ENCODE measurements at places on chromosomes 3 and 15.

GRCh38 chr15:55627730-55628368 lies 39.7 kb upstream of the PYGO1 start:
- DNase-seq: no peak

- DNase-seq: no peak
Measured at GRCh38 chr3:55434789-55435188, 52.3 kb downstream of the WNT5A start.

- DNase-seq: peak; percentile 74
Measured at GRCh38 chr3:141498598-141499223, 11.9 kb downstream of the RASA2 start.

DNA sequence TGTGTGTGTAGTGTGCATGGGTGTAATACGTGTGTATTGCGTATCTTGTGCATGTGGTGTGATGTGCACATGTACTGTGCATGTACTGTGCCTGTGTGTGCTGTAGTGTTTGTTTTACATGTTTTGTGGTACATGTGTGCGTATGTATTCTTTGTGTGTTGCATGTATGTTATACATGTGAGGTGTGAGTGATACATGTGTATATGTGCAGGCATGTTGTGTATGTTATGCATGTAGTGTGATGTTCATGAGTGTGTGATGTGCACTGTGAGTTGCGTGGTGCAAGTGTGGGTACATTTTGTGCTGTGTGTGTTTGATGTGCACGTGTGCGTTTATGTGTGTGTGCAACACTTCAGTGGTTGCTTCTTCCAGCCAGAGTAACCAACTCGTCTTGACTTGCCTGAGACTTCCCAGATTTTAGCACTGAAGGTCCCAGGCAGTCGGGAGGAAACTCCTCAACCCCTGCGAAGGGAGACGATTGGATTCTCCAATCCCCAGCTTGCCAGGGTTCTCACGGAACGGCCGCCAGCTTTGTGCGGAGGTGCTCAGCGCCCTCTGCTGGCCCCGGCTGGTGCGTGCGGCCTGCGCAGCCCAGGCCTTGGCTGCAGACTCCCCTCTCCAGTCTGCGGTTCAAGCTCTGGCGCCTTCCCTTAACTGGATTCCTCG lies 3.6 kb downstream of the GALNT15 start:
- peak; percentile 37 for DNase-seq

DNA sequence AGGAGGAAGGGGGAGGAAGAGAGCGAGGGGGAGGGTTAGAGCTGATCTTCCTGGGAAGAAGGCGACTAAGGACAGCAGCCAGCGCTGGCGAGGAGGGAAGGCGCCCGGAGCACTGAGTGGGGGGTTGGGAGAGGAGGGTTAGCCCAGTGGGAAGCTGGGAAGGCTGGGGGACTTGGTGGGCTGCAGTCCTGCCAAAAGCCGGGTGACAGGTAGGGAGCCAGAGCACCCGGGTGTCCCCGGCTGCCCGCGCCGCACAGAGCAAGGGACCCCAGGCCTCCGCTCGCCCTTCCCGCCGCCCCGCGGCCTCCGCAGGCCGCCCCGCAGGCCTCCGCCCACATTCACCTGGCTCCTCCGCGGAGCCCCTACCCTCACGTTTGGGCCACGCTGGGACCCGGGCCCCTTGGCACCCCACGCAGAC lies 448 bp downstream of the SLC12A8 start:
- DNase-seq: no peak

DNA sequence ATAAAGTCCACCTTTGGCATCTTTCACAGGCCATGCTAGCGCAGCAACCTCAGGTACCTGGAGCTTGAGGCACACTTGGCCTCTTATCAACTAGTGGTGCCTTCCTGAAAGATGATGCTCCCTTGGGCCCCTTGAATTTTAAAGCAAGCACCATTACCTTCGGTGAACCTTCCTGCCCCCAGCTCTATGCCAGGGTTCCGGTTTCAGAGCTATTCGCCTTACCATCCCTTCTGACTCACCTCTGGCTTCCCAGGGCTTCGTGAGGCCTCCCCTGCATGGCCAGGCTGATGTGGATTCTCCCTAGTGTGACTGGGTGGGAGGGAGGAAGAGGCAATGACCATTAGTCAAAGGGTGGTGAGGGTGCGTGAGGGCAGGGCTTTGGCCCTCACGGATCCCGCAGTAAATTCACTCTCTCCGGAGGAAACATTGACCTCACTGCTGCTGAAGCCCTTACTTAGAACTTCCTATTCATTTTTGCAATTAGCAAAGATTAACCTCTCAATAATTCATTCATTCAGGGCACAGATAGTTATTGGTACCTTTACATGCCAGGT lies 16.3 kb downstream of the BHLHE40 start:
- DNase-seq: no peak

- no peak for DNase-seq
Measured at GRCh38 chr3:98557324-98558010, 25.7 kb downstream of the GPR15 start.

GRCh38 chr3:37074178-37074577 lies 80.9 kb downstream of the MLH1 start:
- no peak for DNase-seq

- DNase-seq: no peak
Measured at GRCh38 chr3:11136830-11137626, 17.3 kb upstream of the HRH1 start.

DNA sequence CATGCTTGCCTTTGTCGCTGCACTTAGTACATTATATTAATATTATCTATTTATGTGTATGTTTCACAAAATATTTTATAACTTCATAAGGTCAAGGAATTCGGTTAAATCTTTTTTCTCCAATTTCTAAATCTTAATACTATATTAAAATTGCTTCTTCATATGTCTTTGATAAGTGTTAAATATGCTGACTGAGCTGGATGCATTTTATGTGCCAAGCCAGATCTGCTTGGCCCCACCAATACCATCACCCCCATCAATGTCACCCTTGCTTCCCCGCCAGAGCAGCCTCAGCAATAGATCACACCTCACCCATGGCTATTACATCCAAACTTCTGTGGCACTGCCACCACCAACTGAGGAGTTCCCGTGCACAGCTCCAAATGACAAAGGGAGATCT lies 164.1 kb upstream of the STRIT1 start:
- DNase-seq: no peak

DNA sequence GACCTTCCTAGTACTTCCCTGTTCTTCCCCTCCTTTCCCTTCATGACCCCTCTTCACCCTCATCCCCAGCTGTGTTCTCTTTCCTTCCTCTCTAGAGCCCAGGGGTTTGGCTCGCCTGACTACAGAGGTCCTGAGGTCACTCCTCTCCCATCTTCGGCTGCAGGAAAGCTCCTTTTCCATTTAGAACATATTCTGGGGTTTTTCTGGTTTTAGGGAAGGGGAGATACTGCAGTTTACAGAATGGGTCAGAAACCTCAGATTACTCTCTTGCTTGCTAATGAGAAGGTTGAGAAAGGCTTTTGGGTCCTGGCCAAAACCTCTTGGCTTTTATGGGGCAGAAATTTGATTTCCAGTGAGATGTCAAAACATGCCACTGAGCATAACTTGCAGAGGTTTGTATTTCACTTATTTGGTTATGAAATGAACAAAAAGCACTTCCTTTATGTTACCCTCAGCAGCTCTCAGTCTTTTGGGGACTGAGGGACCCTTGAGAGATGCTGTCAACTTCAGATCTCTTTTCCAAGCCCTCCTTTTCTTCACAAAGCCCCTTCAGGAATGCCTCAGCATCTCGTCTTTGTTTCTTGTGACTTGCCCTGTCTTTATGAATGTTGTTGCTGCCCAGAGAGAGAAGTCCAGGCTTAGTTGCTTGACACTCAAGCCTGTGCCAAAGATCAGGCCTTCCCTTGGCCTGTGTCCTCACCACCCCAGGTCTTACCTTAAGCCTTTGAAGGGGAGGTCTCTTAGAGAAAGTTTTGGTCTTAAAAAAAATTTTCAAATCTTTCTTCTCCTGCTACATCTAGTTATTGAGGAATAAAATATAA lies 121.7 kb upstream of the TPM1 start:
- DNase-seq: no peak

DNA sequence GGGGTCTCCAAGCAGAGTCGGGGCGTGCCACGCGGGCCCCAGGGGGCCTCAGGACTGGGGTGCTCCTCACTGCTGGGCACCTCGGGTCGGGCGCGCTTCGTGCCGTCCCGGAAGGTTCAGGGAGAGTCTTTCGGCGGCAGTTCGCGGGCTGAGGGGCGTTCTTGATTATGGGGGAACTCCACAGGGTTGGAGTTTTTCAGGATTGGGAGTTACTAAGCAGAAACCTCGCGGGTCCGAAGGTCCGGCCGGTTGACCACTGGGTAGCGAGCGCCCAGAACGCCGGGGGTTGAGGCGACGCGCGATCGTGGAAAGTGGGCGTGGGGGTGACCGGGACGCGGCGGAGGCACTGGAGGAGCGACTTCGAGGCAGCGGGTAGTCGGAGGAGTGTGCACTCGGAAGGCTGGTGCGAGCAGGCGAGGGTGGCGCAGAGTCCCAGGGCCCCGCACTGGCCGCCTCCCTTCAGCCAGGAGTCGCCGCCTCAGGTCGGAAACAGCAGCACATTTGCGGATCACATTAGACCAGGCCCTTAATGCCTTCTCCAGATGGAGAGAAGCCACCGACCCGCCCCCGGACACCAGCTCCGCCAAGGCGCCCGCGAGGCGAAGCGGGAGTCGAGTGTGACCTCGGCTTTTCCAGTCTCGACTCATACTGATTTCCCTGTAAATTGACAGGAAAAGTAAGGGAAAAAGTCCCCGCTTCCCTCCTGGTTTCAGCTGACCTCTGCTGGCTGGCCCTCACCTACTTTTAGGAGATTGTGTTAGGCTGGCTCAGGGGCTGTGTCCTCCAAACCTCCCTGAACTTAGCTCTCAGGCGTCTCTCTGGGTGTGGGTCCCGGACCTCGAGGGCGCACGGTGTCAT lies 685 bp downstream of the ADAMTSL3 start:
- DNase-seq: no peak

DNA sequence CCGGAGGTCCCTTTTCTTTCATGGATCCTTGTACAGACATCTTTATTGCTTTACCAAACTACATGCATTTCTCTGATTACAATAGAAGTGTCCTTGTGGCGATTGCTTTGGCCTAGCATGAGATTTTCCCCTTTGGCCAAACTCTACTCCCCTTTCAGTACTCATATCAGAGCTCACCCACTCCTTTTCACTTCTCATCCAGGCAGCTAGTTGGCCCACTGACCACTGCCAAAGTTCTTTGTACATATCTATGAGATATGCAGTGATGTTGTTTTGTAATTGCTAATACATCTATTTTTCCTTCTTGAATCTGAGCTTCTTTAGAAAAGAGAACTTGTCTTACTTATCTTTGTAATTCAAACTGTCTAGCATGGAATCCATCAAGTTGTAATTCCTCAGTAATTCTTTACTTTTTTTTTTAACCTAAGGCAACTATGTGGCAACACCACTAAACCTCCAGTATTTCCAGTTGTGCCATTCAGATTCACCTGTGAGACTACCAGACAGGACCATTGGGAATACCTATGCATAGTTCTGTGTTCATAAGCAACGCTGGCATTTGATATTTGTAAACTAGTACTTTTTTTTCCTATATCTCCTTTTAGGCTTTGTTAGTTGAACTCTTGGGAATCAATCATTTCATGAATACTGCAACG lies 39.2 kb downstream of the AADACL2 start:
- DNase-seq: no peak

DNA sequence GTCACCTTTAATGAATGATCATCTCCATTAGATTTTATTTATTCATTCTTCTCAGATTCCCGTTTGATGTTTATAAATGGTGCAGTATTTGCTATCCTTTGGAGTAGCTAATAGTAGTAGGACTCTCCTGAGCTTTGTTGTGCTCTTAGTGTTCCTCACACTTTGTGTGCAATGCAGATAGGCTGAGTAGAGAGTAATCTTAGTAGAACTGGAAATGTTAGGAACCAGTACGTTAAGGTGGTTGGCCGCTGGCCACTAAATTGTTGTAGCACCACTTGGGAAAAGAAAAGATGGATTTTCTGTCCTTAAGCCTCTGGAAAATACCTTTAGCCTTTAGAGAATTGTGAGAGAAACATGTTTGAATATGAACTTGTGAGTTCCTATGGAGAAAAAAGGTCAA lies 19.9 kb upstream of the EBLN2 start:
- DNase-seq: no peak

- no peak for DNase-seq
Measured at GRCh38 chr3:60497902-60498301, 753.4 kb downstream of the FHIT start.

GRCh38 chr3:177193688-177194268 lies 3.5 kb downstream of the TBL1XR1 start:
- no peak for DNase-seq

GRCh38 chr3:61980041-61980440 lies 393.3 kb downstream of the FEZF2 start:
- DNase-seq: no peak

GRCh38 chr15:74201710-74202420 lies 722 bp downstream of the STRA6 start:
- DNase-seq: no peak

- no peak for DNase-seq
Measured at GRCh38 chr15:78565951-78566774, 843 bp downstream of the CHRNA5 start.

- DNase-seq: no peak
Measured at GRCh38 chr3:81650187-81650586, 111.3 kb downstream of the GBE1 start.

GRCh38 chr15:72192416-72192815 lies 5.2 kb downstream of the GRAMD2A start:
- no peak for DNase-seq

DNA sequence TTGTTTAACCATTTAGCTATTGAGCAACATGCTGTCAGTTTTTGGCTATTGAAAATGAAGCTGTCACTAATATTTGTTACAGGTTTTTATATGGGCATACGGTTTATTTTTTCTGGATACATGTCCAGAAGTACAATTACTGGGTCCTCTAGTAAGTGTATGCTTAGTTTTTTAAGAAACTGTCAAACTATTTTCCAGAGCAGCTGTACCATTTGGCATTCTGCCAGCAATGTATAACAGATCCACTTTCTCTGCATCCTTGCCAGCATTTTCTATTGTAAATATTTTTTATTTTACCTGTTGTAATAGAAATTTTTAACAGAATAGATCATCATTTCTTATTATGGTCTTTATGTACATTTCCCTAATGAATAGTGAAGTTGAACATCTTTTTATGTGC lies 658.8 kb downstream of the EDEM1 start:
- no peak for DNase-seq

- no peak for DNase-seq
Measured at GRCh38 chr3:125470671-125471070, 49.3 kb downstream of the SNX4 start.

DNA sequence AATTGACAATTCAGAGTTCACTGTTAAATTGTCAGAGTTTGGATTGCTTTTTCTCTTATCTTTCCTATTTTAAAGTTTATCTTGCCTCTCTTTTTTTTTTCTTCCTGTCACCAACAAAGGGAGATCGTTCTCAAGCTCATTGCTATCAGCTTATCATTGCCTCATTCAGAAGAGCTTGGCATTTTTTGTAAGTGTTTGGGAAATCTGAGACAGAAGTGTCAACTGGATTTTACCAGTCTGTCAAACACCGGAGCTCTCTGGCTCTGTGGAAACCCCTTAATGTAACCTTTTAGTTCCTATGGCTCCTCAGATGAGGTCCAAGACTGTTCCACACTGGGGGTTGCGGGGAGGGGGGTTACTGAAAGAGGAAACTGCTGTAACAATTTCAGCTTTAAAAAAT lies 10.6 kb upstream of the TFG start:
- no peak for DNase-seq

GRCh38 chr3:146164071-146164470 lies 3.1 kb upstream of the PLOD2 start:
- DNase-seq: no peak

- DNase-seq: no peak
Measured at GRCh38 chr15:70008697-70009290, 88.9 kb downstream of the TLE3 start.

All from activated T-helper 1 cell treated with Interleukin-2 at 50 U/mL for 16 hours (primary cell).